ENCODE measurements at places on chromosomes 6 and 20.

DNA sequence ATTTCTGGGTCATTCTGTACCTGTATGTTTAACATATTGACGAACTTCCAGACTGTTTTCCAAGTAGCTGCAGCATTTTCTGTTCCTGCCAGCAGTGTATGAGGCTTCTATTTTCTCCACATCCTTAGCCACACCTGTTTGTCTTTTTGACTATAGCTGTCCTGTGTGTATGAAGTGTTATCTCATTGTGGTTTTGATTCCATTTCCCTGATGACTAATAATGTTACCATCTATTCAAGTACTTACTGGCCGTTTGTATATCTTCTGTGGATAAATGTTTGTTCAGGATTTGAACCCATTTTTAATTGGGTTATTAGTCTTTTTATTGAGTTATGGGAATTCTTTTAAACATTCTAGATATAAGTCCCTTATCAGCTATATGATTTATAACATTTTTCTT is 95.2 kb downstream of the JAG1 start:
- DNase-seq: no peak

DNA sequence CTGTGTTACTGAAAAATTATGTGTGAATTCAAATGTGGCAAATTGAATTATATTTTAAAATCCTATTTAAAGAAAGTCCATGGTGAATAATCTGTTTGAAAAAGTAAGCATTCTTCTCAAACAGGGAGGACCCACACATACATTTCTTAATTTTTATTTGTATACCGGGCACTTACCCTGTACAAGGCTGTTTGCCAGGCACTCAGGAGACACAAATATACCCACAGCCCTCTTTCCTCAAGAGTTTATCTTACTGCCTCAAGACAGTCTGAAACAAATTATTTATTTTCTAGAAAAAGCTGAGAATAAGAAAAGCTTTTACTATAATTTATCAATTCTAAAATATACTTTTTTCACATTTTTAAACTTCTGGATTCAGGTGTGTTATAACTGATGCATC is 114.4 kb downstream of the TASP1 start:
- no peak for DNase-seq

DNA sequence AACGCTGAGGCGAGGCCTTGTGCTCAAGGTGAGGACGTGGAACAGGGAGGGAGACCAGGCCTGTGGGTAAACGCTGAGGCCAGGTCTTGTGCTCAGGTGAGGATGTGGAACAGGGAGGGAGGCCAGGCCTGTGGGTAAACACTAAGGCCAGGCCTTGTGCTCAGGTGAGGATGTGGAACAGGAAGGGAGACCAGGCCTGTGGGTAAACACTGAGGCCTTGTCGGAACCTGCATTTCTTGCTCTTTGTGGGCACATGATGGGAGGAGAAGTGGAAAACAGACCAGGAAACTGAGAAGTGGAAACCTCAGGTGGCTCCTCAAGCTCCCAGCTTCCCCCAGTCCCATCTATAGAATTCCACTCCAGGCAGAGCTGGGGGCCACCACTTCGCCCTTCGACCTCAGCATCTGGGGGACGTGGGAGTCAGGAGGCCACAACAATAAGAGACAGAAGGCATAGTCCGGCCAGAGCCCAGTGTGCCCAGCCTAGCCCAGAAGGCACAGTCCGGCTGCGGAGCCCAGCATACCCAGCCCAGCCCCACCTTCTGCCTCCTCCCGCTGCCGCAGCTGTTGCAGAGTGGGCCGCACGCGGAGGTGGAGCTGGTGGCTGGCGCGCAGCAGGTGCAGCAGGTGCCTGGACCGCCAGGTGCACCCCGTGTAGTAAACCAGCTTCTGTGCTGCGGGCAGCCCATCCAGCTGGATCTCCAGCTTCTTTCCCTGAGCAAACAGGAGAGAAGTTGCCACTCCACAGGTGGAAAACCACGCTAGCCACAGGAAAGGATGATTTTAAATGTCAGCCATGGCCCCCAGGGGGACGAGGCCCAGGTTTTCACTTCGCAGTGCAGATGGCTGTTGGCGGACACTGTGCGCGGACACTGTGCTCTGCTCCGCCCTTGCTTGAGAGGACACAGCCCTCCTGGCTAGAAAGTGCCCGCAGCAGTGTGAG is 17.5 kb downstream of the FRMD1 start:
- DNase-seq: no peak

DNA sequence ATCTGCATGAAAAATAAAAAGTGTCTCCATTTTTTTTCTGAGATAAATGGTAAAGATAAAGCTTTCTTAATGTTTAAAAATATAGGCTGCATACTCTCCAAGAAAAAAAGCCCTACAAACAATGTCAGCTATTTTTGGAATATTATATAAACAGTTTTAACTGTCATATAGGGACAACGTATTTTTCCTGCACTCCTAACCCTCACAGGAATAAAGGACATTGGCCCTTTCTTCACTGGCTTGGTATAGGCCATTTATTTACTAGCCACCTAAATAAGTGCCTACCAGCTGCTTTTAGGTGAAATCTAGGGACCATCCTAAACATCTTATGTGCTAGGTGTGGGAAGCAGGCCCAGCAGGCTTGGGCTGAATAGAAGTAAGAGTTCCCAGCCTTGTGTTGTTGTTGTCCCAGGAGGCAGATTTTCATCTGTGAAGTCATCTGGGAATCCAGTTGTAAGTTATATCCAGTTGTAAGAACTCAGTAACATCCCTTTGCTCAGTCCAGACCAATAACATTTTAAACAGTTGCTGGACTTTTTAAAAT is 21.3 kb downstream of the FOXO3 start:
- no peak for DNase-seq

GRCh38 chr6:55969526-55969925 is 94.1 kb upstream of the BMP5 start:
- no peak for DNase-seq

DNA sequence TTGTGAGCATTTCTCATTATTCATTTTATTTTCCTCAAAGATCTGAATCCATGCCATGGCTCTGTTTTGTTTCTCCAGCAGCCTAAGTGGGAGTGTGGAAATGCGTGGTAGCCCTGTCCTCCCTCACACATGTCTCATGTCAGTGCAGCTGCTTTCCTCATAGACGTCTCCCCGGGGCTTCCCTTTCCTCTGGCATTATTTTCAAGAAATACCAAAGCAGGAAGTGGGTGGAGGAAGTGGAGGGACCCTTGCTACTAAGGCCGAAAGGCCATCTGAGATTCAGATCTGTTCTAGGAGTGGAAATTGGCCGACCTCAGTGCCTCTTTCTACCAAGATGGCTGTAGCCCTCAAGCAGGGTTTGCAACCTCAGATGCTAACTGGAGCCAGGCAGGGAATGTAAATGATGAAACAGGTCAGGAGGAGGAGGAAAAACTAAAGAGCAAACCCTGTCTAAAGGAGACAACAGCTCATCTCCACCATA is 420.9 kb upstream of the PLCB4 start:
- no peak for DNase-seq

GRCh38 chr6:162821102-162821501 is 93.3 kb downstream of the PACRG start:
- DNase-seq: no peak

DNA sequence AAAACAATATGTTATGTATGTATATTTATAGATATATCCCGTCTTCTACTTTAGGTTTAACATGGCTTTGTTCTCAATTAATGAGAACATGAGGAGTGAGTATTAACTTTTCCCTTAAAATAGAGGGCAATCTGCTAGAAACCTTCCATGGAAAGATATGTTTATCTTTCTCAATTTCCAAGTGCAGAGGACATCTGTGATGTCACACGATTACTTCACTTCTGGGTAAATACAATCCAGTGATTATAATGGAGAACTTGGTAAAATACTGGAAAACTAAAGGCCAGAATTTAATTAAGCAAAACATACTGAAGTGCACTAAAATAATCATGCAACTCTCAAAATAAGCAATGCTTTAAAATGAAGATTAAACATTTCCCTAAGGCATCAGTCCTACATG is 11.9 kb upstream of the MRAP2 start:
- no peak for DNase-seq

DNA sequence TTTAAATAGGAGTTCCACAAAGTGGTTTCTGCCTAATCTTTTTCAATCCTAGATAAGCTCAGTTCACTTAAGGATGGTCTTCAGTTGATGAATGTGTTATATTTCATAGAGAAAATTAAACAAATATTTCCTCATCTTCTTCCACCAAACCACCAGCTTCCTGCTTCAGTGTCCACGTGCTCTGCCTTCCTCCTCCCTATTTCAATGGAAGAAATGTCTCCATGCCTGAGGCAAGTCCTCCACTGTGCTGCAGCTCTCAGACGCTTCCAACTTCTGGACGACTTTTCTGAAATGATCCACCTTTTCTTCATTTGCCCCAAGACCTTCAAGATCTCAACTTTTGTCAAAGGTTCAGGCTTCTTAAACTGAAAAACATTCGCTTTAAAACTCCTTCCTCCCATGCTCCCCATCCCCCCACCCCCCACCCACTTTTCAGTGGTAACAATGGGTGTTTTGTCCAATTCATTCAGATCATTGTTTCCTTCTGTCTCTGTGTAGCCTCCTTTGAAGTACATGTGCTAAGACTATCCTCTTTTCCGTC is 25.3 kb upstream of the FABP7 start:
- DNase-seq: no peak
